ENCODE measurements at places on chromosomes 5 and 9.

DNA sequence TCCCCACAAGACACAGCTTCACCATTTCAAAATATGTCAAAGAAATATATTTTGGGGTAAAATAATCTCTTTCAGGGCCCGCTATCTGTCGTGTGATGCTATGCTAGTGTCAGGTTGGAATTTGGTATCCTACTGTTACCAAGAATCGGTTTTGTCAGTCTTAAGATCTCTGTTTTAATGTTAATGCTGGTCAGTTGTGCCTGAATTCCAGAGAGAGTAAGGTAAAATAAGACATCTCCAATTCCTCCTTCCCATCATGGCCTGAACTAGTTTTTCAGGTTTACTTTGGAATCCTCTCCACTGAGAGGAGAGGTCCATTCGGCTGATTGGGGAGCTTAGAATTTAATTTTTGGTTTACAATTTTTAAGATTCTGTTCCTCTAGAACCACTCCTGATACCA, 10.4 kb upstream of the BTF3 start:
- DNase-seq, result no peak

DNA sequence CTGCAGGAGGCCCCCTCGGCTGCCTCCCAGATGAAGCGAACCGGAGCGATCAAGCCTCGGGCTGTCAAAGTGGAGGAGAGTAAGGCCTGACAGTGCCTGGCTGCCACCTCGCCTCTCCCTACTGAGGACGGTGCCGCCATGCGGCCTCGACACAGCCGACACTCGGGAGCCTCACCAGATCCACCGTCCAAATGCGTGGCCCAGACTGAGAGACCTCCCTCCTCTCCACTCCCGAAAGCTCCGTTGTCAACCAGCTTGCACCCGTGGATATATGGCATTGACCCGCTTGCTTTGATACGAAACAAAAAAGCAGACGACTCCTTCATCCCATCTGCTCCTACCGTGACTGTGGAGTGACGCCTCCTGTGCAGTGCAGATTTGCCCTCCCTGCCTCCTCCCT, 6.9 kb upstream of the POMT1 start:
- DNase-seq, result no peak

DNA sequence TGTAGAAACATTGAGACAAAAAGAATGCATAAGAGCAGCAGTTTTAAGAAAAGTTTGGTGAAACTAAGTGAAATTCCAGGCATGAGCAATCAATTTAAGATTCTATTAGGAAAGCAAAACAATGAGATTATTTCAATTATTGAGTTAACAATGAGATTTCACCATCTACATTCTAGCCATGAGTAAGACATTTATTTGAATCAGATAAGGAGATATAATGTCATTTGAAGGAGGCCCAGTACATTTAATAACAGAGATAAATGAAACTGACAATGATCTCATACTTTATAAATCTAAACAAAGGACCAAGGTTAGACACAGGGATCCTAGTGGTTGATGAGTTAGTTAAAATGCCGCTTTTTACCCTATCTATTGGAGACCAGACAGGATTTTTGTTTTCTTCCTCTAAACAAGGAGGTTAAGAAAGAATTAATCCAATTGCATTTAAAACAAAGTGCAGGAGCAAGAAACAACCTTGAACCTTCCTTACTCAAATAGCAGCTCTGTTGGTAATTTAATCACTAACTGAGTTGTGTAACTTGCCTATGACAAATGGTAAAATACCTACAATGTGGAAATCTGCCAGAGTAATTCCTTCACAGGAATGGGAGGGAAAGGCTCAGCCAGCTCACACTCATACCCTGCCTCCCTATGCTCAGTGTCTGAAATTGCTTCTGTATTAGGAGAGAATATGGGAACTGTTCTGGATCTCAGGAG, 103.5 kb upstream of the NR3C1 start:
- DNase-seq, result no peak

DNA sequence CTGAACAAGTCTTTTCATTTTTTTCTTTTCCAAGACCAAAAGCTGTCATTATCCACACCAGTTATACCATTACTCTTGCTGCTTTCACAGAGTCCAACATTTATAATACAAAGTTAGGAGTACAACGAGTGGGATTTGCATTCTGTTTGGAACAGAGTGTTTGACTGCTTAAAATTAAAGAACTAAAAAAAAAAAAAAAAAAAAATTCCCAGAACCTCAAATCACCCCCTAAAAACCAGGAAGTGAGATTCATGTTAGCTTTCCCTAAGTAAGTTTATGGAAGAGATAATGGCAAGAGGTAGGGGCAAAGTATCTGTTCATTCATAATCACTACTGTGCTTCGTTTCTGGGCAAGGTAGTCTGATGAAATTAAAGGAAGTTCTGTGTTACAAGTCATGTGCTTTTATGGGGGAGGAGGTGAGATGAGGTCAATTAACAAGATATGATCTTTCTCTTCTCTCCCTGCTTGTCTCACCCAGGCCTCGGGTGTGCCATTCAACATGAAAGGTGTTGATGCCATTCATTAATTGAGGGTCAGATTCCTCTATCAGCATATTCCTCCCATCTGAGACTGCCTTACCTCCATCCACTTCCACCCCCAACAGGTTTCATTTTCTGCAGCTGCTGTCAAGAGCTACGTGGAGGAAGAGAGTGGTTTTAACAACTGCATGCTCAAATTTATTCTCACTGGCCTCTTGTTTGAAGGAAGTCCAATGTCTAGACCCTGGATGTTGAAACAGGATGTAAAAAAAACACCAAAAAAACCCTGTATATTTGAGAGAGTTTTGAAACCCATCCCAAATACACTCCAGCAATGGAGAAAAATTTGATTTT, 58.1 kb downstream of the MARCHF3 start:
- no peak for DNase-seq

DNA sequence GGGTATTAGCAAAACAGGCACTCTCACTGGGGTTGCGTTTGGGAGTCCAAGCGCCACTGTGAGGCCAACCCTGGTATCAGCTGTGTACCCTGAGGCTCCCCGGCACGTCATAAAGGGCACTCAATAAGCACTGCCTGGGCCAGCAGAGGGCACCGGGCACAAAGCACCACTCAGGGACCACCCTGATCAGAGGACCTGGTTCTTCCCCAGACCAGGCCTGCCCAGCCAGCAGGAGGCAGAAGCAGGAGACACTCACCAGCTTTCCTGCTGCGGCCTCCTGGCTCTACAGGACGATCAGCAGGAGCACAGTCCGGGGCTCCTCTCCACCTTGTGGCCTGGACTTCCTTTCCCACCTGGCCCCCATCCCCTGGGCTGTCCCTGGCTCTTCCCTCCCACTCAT, 12.6 kb downstream of the MGAT1 start:
- DNase-seq, result no peak

GRCh38 chr9:121640076-121640475, 11.4 kb upstream of the DAB2IP start:
- DNase-seq, result no peak

DNA sequence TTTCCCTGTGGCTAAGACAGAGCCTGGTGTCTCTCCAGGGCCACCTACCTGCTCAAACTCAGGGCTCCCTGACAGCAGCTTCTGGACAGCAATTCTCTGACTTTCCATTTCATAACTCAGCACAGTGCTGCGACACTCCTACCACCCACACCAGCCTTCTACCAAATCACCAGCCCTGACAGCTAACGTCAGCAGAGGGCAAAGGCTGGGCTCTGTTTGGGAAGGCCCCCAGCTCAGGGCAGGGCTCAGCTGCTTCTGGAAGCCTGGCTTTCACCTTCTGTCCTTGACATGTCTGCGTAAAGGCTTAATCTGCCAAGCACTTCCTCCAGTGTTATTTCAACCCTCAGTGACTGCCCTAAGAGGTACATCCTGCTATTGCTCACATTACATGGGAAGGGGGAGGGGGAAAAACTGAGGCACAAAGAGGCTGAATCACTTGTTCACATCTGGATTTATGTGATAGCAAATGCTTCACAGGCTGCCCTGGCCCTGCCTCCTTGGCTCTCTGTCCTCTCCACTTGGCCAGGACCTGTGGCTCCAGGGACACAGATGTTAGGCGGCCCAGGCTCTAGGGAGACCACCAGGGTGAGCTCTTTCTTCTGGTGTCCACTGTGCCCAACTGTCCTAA, 102.5 kb upstream of the PANK3 start:
- DNase-seq, result no peak

DNA sequence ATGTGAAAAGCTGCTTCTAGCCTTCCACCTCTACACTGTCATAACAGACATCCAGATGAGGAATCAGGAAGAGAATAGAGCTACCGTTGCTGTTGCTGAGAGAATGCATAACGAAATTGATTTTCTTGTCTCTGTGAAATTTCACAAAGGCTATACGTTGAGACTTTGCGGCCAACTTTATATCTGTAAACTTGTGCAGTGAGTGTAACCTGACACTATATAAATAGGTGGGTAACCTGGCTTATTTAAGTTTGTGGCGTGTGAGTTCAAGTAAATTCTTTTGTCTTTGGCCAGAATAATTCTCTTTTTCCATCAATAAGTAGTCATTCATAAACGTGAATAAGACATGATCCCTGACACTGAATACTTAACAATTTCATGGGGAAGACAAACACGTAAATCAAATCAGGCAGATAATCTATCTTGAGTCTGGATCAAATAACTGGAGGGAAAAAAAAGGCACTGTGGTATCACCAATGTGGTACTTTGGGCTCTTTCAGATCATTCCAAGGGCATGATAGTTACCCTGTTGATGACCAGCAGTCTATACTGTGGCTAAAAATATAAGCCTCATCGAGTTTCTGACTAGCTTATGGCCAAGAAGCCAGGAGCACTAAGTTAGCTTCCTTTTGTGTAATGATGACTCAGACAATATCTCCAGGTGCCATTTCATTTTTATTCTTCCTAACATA, 98.2 kb upstream of the RASA1 start:
- no peak for DNase-seq

DNA sequence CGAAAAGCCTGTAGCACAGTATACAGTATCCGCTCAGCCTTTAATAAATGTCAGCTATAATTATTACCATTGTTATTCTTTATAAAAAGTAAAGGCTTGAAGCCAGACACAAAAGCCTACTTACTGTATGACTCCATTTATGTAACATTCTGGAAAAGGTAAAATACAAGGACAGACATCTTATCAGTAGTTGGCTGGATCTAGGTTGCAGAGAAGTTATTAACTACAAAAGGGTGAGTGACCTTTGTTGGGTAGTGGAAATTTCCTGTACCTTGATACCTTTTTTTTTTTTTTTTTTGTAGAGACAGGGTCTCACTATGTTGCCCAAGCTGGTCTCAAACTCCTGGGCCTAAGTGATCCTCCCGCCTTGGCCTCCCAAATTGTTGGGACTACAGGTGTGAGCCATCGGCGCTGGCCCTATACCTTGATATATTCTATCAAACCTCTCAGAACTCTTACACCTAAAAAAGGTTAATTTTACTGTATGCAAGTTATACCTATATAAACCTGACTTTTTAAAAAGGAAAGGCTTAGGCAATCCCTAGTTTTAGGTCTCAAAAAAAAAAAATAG, 6.0 kb downstream of the HDAC3 start:
- no peak for DNase-seq

DNA sequence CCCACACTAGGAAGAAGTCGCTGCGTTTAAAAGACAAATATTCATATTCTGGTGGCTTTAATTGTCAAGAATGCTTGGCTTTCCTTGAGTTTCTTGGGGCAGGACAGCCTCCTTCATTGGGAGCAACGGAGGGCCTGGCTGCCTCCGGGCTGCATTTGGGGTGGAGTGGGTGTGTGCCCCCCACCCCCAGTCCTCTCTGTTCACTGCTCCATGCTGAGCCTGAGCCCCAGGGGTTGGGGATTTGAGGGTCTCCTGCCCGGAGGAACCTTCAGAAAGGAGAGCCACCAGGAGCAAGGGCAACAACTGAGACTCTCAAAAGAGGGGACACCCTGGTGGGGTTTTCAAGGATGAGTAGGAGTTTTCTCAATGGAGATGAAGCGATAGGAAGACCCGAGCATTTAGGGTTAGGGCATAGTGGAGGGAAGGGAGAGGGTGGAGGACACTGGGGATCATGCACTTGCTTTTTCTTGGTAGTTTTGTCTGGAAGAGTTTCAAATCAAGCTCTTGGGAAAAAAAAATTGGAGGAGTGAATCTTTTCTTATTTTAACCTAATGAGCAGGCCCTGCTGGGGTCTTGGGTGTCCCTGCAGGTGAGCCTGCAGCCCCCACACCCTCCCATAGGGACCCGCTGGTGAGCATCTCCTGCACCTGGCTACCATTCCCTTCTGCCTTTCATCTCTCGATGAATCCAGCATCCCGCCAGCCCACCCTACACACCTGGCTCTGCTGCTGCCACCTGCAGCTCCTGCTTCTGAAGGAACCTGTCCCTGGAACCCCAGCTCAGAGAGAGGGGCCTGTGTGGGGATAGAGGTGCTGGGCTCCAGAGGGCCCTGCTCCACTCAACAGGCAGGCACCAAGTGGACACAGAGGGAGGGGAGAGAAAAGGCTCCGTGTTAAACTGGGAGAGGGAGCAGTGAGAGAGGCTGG, 4.1 kb downstream of the SLC6A19 start:
- DNase-seq, result no peak

GRCh38 chr5:74206579-74207550, 433.7 kb downstream of the ENC1 start:
- no peak for DNase-seq

- DNase-seq, result no peak
Observed at GRCh38 chr9:137455359-137455991, 3.7 kb downstream of the NSMF start.

DNA sequence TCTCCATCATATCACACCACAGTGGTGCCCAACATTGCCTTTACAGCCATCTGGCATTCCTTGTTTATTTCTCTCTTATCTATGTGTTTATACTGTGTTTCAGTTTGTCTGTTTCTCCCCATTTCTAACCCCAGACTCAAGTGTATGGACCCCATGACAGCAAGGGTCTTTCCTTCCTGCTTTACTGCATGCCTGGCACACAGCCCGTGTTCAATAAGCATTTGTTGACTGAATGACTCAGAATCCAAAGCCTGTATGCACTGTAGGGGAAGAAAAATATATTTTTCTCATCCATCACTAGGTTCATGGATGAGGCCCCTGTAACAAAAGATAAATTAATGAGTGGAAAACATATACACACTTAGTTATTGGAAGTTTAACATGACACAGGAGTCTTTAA, 190.8 kb upstream of the SEMA6A start:
- DNase-seq, result no peak

- no peak for DNase-seq
Observed at GRCh38 chr9:130217838-130218237, 45.6 kb downstream of the NCS1 start.

DNA sequence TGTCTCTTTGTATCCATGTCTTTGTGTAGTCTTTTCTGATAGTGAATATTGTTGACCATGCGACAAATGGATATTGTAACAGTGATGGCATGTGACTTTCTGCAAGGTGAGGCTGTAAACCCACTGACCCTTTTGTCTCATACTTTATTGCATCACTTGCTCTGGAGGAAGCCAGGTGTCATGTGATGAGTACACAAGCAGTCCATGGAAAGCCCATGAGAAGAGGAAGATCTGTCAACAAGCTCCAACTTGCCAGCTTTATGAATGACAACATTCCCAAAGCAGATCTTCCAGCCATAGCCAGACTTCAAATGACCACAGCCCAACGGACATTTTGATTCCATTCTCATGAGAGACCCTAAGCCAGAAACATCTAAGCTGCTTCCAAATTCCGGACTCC, 450.1 kb upstream of the ACTBL2 start:
- no peak for DNase-seq

- no peak for DNase-seq
Observed at GRCh38 chr5:135511761-135512575, 23.8 kb downstream of the NEUROG1 start.

- DNase-seq, result no peak
Observed at GRCh38 chr9:95580812-95581761, 64.3 kb upstream of the PTCH1 start.

GRCh38 chr5:139611703-139612584, 36.2 kb upstream of the CXXC5 start:
- DNase-seq, result no peak
